Activated naive CD4-positive, alpha-beta T cell treated with anti-CD3 and anti-CD28 coated beads, Interleukin-2, amount 10 ng/mL, durations not matched to agents 7 days and 5 days (primary cell): ENCODE measurements at places on chromosomes 13 and 19.

DNA sequence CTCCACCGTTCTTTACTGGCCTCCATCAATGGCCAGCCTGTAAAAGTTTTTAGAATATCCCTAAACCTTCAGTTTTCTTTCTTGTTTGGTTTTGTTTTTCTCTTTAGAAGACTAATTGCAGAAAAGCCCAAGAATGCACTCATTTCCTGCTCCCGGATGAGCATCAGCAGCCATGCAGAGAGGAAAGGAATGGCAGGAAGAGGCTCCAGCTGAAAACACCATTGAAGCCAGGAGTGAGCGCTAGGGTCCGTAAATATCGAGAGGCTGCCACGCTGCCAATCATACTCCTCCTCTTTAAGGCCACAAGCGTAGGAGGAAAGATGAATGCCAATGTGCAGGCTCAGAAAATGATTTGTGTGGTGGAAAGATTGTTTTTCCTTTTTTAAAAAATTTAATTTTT, 57.4 kb upstream of the UBE2L5 start:
- DNase-seq = no peak
- H3K27ac ChIP-seq = no peak overlapping the region
- H3K4me1 ChIP-seq = peaks cover 25% of the 10 kb centered on the region
- no peaks in the 10 kb centered on the region for H3K27me3 ChIP-seq

DNA sequence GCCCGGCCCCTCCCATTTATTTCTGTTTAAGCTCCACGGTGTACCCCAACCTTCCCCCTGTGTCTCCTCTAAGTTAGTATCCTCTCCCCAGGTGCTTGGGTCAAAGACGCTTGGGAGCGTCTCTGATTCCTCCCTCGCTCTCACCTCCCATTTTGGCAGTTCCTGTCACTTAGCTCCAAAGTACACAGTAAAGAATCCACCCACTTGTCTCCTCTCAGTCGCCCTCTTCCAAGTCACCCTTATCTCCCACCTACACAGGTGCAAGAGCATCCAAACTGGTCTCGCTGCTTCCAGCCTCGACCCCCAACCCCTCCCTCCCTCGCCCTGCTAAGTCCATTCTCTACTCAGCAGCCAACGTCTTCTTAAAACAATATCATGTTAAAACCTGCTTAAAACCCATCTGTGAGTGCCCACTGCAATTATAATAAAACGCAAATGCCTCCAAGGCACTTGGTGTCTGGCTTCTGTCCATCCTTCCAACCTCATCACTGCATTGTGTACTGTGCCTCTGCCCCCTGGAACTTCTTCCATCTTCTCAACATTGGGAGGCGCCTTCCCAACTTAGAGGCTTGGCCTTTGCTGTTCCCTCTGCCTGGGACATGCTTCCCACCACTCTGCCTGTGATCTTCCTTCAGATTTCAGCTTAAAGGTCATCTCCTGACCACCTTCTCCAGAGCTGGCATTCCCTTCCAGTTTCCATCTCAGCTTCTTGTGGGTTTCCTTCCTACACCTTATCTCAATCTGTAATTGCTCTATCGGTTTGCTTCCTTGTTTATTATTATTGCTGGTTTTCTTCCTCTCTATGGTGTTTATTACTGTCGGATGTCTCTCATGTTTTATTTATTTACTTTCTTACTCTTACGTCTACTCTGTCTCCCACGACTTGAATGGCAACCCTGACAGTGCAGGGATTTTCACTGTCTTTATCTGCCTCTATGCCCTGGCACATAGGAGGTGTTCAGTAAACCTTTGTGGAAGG, 9.5 kb upstream of the KLK14 start:
- H3K4me3 ChIP-seq = no peak overlapping the region
- no peak overlapping the region for H3K27ac ChIP-seq
- H3K36me3 ChIP-seq = peaks cover 7% of the 10 kb centered on the region
- H3K4me1 ChIP-seq = peaks cover 12% of the 10 kb centered on the region
- DNase-seq = no peak

DNA sequence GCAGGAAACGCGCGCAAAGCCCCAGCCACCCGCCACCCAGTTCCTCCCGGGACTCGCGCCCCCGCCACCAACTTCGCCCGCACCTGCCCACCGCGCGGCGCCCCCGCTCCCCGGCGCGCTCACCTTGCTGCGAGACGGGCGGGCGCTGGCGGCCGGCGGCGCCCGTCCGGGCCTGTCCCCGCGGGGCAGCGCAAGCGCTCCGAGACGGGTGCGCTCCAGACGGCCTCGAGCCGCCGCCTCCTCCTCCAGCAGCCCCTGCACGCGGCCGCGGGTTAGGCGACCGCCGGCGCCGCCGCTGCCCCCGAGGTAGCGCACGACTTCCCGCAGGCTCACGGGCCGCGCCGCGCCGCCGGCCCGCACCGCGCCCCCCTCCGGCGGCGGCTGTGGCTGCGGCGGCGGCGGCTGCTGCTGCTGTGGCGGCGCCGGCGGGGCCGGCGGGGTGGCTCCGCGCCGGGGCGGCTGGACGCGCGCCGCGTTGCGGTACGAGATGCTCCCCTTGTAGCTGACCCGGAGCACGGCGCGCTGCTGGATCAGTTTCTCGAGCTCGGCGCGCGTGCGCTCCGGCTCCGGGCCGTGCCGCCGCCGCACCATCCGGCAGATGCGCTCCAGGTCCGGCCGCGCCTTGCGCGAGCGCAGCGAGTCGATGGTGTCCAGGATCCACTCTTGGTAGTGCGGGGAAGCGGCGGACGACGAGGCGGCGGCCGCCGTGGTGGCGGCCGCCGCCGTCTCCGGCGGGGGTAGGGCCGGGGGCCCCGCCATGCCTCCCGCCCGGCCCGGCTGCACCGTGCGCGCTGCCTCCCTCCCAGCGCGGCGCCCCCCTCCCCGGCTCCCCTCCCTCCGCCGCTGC, 666 bp downstream of the SAMD1 start:
- DNase-seq = peak; percentile 63
- no peaks in the 10 kb centered on the region for H3K27me3 ChIP-seq
- peak overlapping the region; percentile 76 for H3K4me3 ChIP-seq
- H3K27ac ChIP-seq = peak overlapping the region; percentile 79

DNA sequence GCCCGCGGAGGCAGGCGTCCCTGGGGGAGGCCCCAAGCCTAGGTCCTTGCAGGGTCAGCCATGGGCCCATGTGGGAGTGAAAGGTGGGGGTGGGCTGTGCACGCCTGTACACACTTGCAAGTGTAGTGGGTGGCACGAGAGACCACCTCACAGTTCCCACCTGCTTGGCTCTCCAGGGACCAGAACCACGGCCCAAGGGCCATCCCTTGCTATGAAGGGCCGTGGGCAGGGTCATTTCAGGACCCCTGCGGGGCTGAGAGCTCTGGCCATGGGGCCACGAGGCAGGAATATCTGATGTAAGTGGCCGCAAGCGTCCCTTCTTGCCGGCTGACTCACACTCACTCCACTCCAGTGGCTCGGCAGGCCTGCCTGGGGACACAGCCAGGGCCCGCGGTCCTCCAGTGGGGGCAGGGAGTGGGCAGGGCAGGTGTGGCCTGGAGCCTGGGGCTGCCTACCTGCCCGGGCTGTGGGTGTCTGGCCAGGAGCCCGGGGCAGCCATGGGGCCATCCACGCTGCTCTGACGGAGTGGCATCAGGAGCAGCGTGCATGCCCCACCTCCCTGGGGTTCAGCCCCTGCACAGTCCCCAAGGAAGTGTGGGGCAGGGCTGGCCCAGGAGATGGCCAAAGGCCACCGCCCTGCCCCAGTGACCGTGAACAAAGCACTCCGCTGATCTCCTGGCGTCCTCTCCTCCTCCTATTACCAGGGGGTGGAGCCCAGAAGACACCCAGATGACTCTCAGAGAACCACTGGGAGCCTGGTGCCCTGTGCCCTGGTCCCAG, 8.6 kb upstream of the MKNK2 start:
- H3K27ac ChIP-seq = peak overlapping the region; percentile 95
- H3K36me3 ChIP-seq = peaks cover 1% of the 10 kb centered on the region
- DNase-seq = no peak
- H3K4me1 ChIP-seq = peaks cover 61% of the 10 kb centered on the region
- H3K4me3 ChIP-seq = peak overlapping the region; percentile 80

DNA sequence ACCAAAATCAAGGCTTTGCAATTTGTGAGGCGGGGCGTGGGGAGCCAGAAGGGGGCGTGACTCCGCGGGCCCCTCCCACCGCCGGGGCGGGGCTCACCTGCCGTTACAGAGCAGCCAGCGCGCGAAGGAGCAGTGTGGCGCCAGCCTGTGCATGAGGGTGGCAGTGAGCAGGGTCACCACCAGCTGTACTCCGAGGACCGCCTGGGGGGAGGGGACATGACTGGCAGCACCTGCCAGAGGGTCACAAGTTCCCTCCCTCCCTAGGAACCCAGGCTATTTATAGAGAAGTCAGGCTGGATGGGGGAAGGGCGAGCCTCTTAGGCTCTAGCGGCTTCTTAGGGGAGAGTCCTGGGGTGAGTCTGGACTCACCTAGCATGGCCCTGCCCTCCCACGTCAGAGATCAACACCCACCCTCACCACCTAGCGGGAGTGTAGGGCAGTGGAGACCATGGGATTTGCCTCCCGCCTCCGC, 3.6 kb downstream of the TMEM161A start:
- no peak overlapping the region for H3K4me3 ChIP-seq
- H3K36me3 ChIP-seq = peaks cover 7% of the 10 kb centered on the region
- H3K27me3 ChIP-seq = peaks cover 17% of the 10 kb centered on the region

- H3K4me1 ChIP-seq = peaks cover 22% of the 10 kb centered on the region
- no peak overlapping the region for H3K27ac ChIP-seq
- DNase-seq = no peak
- H3K36me3 ChIP-seq = peaks cover 21% of the 10 kb centered on the region
These were observed 7.3 kb downstream of the RPS16 start for GRCh38 chr19:39428283-39429112.

DNA sequence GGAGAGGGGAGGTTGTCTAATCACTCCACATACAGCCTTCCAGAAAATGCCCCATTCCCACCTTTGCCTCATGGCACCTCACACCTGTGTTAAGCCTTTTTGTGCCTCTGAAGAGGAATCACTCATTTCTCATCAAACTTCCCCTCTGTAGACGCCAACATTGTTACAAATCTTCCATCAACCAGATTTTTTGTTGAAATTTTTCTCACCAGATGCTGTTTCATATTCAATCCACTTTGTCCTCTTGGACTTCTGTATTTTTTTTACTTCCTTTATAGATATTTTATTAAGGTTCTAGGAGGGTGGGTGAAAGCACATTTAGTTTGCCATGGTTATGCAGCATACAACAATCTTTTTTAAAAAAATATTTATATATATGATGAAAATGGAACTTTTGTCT, 74.0 kb downstream of the RUBCNL start:
- no peak overlapping the region for H3K4me3 ChIP-seq
- H3K4me1 ChIP-seq = peaks cover 10% of the 10 kb centered on the region
- no peaks in the 10 kb centered on the region for H3K27me3 ChIP-seq
- no peak overlapping the region for H3K27ac ChIP-seq
- no peak for DNase-seq

DNA sequence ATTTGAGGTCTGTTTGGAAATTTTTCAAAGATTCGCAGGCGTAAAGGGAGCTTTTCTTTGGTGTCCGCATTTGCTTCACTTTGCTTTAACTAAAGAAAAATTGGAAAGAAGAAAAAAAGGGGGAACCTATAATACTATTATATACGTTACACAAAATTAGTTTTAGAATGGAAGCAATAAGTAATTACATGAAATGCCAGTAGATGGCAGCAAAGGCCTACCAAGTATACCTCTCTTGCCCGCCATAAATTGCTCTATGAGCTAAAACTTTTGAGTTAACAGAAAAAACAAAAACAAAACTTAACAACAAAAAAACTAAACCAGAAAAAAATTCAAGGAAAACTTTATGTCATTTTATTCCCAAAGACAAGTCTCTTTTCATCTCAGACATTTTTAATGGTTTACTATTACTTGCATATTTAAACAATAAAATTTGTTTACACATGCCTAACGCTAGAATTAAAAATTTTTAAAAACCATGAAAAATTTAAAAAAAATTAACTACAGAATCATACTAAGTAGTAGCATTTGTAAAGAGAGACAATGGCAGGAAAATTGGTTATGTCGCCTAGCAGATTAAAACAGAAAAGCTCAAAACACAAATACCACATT, 271.4 kb downstream of the NALCN start:
- no peak overlapping the region for H3K4me3 ChIP-seq
- DNase-seq = peak; percentile 33
- H3K27me3 ChIP-seq = peaks cover 23% of the 10 kb centered on the region
